ENCODE measurements at places on chromosomes 2 and 18. TPM values are rescaled to one million over a fixed set of nuclear protein-coding genes. Genes with fewer than 3 reads are reported as not detected.
A peak's percentile ranks its signal among the peaks of the same experiment; 100 is the strongest.

DNA sequence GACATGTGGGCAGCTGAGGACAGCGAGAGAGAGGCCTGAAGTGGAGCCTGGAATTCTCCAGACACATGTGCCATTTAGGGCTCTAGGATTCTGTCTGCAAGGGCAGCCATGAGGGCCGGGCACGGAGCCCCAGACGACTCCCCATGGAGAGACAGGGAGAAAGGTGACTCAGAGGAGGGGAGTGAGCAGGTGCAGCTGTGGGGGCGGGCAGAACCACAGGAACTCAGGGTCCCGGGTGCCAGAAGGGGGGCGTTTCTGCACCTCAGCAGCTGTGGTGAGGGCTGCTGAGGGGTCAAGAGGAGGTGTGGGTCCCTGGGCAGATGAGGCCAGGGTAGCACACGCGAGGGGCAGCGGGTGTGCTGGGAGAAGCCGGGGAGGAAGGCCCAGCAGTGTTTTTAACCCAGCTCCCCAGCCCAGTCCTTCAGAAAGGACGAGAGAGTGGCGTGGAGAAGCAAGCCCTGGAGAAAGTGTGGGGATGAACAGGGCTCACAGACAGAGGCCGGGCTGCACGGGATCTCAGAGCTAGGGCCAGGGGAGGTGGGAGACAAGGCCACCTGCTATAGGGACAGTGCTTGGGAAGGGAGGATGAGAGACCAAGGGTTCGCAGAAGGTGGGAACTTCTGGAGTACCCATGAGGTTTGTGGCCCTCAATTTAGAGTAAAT is 7.6 kb downstream of the GPR17 start:
- DNase-seq: peak; percentile 73

Gene RAB6D
- total RNA-seq: not detected

GRCh38 chr18:79275992-79276391 is 119.7 kb upstream of the NFATC1 start:
- DNase-seq: no peak

DNA sequence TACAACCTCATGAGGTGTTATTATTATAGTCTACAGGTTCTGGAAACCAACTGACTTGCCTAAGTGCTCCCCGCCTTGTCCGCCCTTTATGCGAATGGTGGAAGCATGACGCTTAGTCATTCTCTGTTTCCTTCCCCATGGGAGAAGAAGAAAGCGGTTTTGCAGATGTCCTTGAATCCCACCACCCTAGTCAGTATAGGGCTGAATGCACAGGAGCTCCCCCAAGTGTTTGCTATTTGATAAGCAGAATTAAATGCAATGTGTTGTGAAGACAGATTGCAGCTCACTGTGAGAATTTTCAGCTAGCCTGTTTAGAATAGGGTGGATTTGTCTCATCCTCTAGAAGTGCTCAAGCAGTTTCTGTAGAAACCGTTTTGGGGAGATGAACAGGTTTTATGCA is 652.0 kb downstream of the DCC start:
- DNase-seq: no peak

Gene BCL11A
- 17.4 TPM for total RNA-seq

All from sigmoid colon (tissue), 7 donors.